ENCODE measurements at places on chromosomes 2 and 18.

- H3K36me3 ChIP-seq: no peaks in the 10 kb centered on the region
- H3K27me3 ChIP-seq: peaks cover 2% of the 10 kb centered on the region
- H3K4me1 ChIP-seq: no peaks in the 10 kb centered on the region
- no peak overlapping the region for H3K4me3 ChIP-seq
- no peak overlapping the region for H3K27ac ChIP-seq
- no peak for DNase-seq
Observed at GRCh38 chr2:152456262-152456661, 121.3 kb downstream of the FMNL2 start.

DNA sequence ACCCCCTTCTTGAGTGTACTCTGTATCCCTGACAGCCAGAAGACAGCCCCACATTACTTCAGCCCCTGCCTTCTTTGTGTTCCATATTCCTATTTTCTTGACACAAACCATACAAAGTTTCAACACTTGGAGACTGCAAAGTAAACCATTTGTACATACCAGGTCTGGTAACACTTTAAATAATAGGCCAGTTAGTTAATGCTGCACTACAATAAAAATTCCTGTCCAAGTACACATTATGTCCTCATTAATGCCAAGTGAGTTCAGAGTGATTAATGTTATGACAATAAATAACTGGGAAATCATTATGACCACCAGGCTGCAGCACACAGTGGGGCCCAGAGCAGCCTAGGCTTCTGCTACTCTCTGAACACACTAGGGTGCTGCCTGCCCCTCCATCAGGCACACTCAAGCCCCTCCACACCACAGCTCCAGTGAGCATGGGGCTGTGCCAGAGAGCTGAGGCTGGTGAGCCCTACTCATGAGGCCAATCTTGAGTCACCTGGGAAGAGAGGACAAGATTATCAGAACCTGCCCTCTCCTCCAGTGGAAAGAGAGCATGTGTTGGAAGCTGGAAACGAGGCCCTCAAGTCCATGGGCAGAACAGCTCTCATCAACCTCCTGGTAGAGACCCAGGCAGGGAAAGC, 138.7 kb downstream of the TTC32 start:
- no peaks in the 10 kb centered on the region for H3K4me1 ChIP-seq
- H3K27me3 ChIP-seq: no peaks in the 10 kb centered on the region
- H3K4me3 ChIP-seq: no peak overlapping the region
- no peaks in the 10 kb centered on the region for H3K36me3 ChIP-seq
- no peak for DNase-seq

DNA sequence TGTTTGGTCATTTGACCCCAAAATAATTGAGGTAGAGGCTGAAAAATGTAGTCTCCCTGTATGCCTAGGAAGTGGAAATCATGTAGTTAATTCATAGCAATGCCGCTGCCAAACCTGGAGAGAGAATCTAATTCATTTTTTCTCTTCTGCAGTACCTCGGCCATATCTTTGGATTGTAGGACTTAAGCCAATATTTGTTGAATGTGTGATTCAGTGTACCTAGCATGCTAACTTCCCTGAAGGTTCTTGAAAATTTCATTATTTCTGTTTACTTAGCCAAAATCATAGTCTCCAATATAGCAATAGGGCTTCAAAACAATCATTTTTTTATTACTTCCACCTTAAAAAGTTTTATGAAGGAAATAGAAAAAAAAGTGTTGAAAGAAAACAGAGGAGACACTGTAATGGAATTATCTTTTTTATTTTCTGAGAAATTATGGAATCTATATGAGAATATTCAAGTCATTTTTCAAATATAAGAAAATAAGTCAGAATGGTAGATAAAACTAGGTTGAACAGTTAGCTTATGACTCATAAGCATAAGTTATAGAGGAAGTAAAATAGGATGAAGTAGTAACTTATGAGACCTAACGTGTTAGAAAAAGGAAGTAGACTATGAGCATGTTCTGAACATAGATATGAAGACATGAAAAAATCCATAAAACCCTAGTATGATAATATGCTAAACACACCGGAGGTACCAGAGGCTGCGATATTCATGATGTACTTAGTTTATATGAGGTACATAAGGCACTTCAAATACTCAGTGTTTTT, 35.2 kb upstream of the CDH19 start:
- H3K36me3 ChIP-seq: no peaks in the 10 kb centered on the region
- no peak overlapping the region for H3K27ac ChIP-seq
- H3K4me3 ChIP-seq: no peak overlapping the region
- no peak for DNase-seq
- H3K27me3 ChIP-seq: no peaks in the 10 kb centered on the region
- H3K4me1 ChIP-seq: no peaks in the 10 kb centered on the region

DNA sequence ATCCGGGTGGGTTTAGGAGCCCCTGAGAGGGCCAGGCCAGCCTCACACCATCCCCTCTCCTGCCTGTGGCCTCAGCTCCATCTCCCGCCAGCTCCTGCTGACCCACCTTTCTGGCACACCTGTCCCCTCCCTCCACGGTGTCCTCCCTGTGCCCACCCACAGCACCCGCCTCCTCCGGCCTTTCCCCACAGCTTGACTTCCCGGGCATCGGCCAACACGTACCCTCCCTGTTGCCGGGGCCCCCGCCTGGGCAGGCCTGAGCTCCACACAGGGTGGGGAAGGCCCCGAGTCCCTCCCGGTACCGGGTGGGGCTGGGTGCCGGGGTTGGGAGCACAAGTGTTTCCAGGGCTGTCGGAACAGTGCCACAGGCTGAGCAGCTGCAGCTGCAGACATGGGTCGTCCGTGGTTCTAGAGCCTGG, 6.5 kb downstream of the GPC1 start:
- no peak overlapping the region for H3K27ac ChIP-seq
- no peak for DNase-seq
- peaks cover 1% of the 10 kb centered on the region for H3K4me1 ChIP-seq
- H3K36me3 ChIP-seq: no peaks in the 10 kb centered on the region
- H3K27me3 ChIP-seq: peaks cover 10% of the 10 kb centered on the region
- no peak overlapping the region for H3K4me3 ChIP-seq

- peaks cover 8% of the 10 kb centered on the region for H3K27me3 ChIP-seq
- no peaks in the 10 kb centered on the region for H3K4me1 ChIP-seq
- H3K27ac ChIP-seq: no peak overlapping the region
- DNase-seq: no peak
- no peaks in the 10 kb centered on the region for H3K36me3 ChIP-seq
Observed at GRCh38 chr18:77550625-77551024, 301.0 kb downstream of the GALR1 start.

DNA sequence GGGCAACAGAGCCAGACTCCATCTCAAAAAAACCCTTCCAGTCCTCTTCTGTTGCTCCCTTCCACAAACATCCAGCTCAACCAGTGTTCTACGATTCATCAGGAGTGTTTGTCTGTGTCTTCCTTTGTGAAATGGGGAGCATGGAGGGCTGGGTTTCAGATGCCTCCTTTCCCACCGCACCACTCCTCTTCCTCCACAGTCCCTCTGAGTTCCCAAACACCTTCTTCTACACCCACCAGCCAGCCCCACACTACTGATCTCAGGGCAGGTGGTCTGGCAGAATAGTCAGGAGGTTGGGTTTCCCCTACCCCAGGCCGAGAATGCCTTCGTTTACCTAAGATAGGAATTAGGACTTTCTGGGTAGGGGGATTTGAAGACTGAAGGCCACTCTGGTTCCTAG, 36.9 kb downstream of the NGEF start:
- H3K36me3 ChIP-seq: no peaks in the 10 kb centered on the region
- no peak for DNase-seq
- no peaks in the 10 kb centered on the region for H3K27me3 ChIP-seq

DNA sequence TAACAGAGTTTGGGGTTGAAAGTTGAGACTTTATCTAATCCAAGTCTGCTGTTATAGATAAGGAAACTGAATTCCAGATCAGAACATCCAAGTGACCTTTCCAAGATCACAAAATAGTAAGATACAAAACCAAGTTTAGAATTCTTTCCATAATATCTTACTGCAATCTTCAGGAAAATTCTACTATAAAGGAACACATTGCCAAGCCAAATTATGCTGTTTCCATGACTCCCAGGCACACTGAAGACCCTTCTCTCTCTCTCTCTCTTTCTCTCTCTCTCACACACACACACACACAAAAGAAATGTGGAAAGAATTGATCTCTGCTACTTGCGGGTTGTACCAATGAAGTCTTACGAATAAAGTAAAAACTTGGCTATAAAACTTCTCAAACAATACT, 398.4 kb downstream of the METTL4 start:
- no peaks in the 10 kb centered on the region for H3K4me1 ChIP-seq
- peaks cover 6% of the 10 kb centered on the region for H3K27me3 ChIP-seq
- no peak for DNase-seq
- H3K27ac ChIP-seq: no peak overlapping the region
- no peaks in the 10 kb centered on the region for H3K36me3 ChIP-seq

DNA sequence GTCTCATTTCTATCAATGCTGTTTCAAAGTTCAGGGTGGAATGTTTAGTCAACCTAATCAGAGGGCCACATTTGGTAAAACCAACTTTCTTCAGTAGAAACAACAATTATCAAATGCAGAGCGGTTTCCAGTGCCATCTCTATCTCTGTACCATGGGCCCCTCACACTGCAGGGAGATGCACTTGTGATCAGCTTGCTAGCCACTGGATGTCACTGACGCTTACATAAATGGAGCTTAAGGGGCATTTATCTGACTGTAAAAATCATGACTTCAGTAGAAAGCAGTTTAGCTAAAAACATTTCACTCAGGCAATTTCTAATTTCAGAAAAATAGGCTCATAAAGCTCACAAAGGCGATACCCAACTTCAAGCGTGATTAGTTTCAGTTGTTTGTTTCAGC, 678.0 kb downstream of the ZEB2 start:
- no peaks in the 10 kb centered on the region for H3K36me3 ChIP-seq
- peaks cover 20% of the 10 kb centered on the region for H3K27me3 ChIP-seq
- H3K4me1 ChIP-seq: no peaks in the 10 kb centered on the region

GRCh38 chr2:24343225-24343882, 17.0 kb downstream of the ITSN2 start:
- no peak overlapping the region for H3K27ac ChIP-seq
- H3K36me3 ChIP-seq: peaks cover 4% of the 10 kb centered on the region
- H3K27me3 ChIP-seq: no peaks in the 10 kb centered on the region
- DNase-seq: no peak
- peaks cover 64% of the 10 kb centered on the region for H3K4me1 ChIP-seq
- no peak overlapping the region for H3K4me3 ChIP-seq
